ENCODE measurements at places on chromosomes 6 and 20.

DNA sequence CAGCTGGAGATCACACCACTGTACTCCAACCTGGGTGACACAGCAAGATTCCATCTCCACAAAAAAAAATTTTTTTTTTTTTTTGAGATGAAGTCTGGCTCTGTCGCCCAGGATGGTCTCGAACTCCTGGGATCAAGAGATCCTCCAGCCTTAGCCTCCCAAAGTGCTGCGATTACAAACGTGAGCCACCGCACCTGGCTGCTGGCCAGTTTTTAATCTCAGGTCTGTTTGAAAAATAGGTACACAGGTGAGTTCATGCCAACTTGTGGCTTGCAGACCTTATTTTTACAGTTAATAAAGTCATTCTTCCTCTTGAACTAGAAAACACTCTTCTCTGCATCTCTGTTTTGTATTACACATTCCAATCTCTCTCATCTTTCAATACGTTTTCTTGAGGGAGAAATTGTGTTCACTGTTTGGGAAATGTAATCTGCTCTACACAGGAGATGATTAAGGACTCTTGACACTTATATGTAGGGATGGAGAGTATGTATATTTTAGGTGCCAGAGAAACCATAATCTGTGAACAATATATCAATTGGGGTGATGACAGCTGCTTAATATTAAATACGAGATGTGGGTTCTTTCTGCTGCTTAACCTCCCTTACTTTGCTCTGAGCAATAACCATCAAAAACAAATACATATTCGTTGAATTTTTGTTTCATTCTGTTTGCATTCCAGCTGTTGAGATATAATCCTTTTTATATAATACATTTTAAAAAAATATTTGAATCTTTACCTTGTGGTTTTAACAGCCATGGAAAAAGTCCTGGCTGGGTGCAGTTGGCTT, 17.7 kb upstream of the RIPOR3 start:
- no peak for DNase-seq

GRCh38 chr6:70738028-70738427, 70.3 kb downstream of the SMAP1 start:
- DNase-seq = no peak

DNA sequence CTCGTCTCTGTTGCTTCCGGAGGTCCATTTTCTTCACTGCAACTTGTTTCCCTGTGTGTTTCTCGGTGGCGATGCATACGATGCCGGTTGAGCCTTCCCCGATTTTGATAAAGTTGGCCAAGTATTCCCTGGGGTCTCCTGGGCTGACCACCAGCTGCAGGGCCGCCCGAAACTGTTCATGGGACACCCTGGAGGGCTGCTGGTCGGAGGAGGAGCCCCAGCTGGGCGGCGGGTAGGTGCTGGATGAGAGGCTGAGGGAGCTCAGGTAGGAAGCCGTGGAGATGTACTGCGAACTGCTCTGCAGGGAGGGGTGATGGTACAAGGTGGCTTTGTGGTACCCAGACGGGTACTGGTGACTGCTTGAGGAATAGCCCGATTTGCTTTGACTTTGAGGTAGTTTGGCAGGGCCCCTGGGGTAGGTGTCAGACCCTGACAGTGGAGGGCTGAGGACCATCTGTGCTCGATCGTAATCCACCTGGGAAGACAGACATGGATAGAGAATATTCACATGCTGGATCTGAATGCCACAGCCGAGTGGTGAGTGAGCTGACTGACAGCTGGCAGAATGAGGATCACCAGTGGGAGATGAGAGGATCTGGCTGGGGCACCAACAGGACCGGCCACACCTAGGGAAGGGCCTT, 51.6 kb downstream of the LAMP5 start:
- no peak for DNase-seq

DNA sequence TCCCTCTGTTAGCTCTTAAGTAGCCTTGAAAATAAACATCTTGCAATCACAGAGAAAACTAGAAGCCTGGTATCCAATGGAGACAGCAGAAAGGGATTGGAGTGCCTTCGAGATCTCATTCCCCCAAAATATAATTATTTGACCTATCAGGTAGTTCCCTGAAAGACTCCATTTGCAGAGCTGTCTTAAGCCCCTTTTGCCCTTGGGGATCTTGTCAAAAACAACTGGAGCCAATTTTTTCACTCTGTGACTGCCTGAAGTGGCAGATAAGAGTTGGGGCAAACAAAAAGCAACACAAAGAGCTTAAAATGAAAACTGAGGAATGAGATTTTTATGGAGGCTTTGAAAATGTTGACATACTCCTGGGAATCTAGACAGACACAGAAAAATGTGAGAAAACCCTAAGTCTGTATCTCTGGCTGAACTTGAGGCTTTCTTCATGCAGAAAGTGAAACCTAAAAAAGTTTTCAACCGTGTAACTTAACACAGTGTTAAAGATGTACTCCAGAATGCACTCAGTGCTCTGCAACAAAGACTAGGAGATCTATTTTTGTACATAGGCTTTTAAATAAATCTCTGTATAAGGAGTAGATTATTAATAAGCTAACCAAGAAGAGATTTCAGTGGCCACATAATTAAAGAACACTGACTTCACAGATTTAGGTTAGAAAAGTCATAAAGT, 971.1 kb upstream of the MAN1A1 start:
- DNase-seq = no peak

DNA sequence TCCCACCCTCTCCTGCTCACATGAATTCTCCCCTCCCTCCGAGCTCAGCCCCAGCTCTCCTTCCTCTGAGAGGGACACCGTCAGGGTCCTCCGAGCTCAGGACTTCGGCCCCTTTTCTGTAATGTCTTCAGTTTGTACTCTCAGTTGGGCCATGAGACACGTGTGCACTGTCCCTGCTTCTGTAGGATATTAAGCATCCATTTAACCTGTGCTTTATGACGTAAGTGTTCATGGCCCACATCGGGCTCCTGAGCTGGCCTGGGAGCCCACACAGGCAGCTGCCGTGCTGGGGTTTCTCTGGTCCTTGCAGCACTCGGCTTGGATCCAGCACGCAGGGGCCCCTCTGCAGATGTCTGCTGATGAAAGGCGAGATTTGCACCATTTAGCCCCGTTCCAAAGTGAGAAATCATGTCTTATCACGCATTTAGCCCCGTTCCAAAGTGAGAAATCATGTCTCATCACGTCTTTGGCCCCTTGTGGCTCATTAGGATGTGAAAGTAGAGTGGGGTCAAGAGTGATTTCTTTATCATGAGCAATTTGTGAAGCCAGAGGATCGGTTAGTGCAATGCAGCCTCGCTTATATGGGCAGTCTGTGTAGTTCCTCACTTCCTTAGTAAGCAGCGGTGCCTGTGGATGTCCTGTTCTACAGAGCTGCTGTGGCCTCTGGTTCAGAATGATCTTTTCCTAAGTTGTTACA, 25.3 kb downstream of the DUSP22 start:
- DNase-seq = peak; percentile 52

GRCh38 chr6:167698540-167698939, 128.2 kb upstream of the AFDN start:
- DNase-seq = no peak

GRCh38 chr6:166728884-166729530, 102.0 kb upstream of the RPS6KA2 start:
- DNase-seq = no peak

DNA sequence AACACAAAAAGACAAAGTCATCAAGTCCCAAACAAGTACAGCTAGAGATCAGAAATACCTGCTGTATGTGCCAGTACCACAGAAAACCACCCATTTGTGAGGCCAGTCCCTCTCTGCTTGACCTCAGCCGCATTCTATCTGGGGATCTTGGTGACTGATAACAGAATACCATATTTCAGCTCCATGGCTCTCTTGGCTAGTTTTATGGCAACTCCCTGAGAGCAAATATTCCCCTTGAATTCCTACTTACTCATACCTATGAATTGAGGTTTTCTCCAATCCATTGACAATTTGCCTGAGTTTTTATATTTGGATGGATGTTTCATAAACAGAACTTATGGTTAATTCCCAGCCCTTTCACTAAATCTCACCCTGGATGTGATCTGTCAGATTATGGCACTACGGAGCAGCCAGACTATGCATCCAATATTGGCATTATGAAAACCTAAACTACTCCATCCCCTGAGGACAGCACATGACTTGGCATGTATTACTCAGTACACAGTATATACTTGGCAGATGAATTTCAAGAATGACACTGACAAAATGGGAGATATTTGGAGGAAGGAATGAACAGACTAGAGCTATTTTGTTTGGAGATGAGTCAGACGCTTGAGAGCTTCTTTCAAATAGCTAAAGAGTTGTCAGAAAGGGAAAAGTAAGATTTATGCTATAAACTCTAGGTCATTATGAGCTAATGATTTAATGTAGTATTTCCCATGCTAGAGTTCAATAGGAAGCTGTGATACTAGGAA, 95.7 kb downstream of the PRDM1 start:
- DNase-seq = no peak

DNA sequence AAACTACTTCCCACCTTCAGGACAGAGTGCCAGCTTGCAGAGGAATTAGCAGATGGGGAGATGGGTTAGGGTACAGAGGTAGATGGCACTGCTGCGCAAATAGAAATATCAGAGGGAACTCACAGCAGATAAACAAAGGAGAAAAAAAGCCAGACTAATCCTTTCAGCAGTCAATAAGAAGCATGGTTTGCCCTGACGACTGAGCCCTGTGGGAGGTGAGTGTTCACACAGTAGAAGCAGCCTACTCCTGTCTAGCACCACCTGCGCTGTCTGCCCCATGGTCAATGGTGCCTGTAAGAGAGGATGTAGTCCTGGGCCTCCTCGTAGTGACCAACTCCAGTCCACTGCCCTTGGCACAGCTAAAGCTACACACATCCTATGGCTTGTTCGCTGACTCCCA, 174.1 kb downstream of the IBTK start:
- no peak for DNase-seq

All from B cell (primary cell).